ENCODE measurements at places on chromosomes 11 and 22. TPM values are rescaled to one million over a fixed set of nuclear protein-coding genes. Genes with fewer than 3 reads are reported as not detected.
A peak's percentile ranks its signal among the peaks of the same experiment; 100 is the strongest.

- DNase-seq, result no peak
Observed at GRCh38 chr11:86800076-86800959, at the start of gene PRSS23. TSS of gene PRSS23 (plus strand) at chr11:86800542. CDS start at chr11:86807644, 7,102 bp downstream.

GRCh38 chr11:864898-865297 lies 22.2 kb downstream of the TSPAN4 start:
- no peak for DNase-seq

DNA sequence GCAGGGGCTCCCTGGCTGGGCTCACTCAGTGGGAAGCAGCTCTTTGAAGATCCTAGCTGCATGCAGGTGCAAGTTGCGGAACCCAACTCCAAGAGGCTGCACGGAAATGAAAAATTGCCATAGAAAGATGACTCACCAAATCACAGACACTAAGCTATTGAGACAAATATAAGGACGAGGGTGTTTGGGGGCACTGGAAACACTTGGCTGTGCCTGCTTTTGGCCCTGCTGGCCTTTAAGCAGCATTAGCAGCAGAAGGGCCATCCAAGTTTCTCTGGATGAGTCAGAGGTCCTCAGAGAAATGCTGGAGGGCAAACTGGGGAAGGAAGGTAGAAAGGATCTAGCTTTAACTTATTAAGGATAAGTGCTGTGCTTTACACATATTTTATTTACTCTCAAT lies 282.3 kb downstream of the KIRREL3 start:
- DNase-seq, result no peak

DNA sequence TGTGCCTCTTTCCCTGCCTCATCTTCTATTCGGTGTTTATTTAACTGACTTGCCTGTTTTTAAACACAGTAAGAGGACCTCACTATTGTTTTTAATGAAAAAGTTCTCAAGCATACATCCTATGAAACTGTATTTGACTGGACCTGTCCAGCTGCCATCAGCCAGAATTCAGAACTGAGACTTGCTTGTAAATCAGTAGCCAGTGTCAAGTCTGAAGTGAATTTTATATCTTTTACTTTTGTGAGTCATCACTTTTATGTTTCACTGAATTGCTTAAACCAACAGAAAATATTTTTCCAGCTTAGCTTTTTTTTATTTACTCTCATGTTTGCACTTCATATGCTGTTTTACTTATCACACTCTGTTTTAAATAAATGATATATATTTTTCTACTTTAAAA lies 88.3 kb downstream of the LUZP2 start:
- DNase-seq, result no peak

- DNase-seq, result no peak
Observed at GRCh38 chr22:49226096-49226495, 601.6 kb downstream of the BRD1 start.

- DNase-seq, result no peak
Observed at GRCh38 chr11:123505546-123506299, 75.7 kb downstream of the GRAMD1B start.

- no peak for DNase-seq
Observed at GRCh38 chr11:72012897-72013721, 14.4 kb downstream of the IL18BP start.

DNA sequence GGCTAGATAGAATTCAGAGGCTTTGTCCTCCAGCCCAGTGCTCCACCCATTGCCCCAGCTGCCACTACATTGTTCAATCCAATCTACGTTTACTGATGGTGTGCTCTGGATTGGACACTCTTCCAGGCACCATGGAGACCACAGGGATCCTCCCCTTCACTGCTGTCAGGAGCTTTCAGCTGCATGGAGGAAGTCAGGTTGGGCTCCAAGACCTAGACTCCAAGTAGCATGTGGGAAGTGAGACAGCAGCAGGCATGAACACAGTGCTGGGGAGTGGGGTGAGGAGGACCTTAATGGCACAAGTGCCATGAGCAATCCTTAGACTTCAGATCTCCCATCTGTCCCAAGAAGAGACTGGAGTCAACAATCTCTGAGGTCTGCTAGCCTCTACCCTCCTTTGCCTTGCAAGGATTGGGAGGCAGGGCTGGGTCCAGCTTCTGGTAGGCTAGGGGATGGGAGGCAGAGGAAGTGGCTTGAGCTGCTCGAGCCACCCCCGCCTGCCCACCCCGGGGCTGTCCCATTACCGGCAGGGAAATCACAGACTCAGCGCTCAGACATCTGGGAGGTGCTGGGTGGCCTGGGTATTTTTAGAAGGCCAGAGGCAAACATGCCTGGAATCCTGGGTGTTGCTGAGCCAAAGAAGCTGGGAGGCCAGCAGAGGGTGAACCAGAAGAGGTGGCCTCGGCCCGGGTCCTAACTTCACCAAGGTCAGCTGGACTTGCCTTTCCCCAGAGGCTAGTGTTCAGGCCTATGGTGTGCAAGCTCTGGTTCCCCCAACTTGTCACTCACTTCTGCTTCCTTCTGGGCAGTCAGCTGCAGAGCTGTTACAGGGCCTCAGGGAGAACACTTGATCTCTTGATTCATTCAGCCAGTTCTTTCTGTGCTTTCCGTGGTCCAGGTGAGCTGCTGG lies 15.2 kb upstream of the FCHSD2 start:
- DNase-seq, result no peak

The SLC37A4 gene
- 6.6 TPM for total RNA-seq

GRCh38 chr11:16981651-16982194 lies 32.5 kb downstream of the PLEKHA7 start:
- DNase-seq, result no peak

The APOA1 gene
- total RNA-seq, result 0.77 TPM

DNA sequence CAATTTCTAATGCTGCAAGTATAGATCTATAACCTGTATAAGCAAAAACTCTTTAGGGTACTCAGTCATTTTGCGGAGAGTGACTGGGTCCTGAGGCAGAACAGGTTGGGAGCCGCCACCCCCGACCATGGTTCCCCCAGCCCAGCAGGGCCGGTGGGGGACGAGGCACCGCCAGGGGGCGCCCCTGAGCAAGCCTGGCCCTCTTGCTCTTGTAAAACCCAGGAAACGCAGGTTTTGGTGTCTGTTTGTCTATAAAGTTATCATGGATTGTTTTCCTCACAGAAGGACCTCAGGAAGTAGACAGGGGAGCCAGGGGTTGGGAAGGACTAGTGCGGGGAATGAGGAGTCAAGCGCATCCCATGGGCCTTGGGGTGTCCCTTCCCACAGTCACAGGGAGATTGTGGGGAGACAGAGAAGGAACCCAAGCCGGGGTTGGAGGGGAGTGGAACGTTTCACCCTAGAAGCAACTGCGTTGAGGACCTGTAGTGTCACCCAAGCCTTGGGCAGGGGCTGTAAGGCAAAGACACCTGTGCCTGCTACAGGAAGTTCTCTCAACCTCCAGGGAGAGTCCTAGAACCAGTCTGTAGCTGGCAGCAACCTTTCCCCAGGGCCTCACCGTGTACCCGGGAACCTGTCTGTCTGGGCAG lies 26.4 kb downstream of the KCTD17 start:
- peak; percentile 84 for DNase-seq

- DNase-seq, result no peak
Observed at GRCh38 chr22:31579835-31580242, 82.2 kb downstream of the PISD start.

- no peak for DNase-seq
Observed at GRCh38 chr11:35709376-35709775, 46.8 kb downstream of the TRIM44 start.

- DNase-seq, result no peak
Observed at GRCh38 chr11:76589964-76590950, 80.3 kb downstream of the LRRC32 start.

DNA sequence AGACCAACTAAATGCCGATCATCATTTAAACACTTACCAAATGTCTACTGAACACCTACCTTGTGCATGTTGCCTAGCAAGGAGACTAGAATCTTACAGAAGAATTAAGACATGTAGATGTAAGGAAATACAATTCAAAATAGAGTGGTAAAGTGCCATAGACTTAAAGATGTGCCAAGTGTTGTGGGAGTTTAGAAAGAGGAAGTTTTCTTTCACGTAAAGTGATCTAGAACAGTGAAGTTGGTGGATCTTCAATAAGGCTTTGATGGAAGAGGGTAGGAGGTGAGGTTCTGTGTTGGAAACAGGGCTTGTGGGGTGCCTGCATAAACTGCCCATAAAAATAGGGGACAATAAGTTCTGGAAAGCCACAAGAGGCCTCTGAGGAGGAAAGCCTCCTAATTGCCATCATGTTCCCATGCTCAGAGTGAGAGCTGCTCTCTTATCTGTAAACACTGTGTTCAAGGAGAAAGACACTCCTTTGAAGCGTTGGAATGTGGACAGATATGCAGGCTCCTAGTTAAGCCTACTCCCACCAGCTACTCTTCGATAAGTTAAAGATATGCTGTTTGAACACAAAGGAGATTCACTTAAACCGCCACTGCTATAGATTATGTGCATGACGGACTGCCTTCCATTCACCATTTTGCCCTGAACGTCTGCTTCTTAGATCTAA lies 66.7 kb downstream of the HSD17B12 start:
- DNase-seq, result no peak

The SMIM35 gene
- 0.08 TPM for total RNA-seq

The TEAD1 gene
- total RNA-seq, result not detected

DNA sequence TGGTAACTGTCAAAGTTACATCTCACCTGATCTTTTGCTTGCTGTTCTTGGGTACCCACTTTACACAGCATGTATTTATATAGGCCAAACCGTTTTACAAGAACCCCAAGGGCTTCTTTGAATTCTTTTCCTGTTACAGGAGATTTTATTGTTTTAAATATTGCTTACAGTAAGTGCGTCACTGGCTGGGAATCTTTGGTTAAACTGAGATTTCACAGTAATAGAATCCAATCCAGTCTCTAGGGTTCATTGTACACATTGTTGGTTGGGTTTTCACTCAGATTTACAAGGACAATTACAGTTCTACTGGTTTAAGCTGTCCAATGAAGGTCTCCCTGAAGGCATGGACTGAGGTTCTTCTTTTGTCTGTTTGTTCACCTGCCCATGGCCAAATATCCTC lies 171.7 kb downstream of the INSC start:
- DNase-seq, result no peak
